ENCODE measurements at places on chromosomes 12 and 14.
A peak's percentile ranks its signal among the peaks of the same experiment; 100 is the strongest.

DNA sequence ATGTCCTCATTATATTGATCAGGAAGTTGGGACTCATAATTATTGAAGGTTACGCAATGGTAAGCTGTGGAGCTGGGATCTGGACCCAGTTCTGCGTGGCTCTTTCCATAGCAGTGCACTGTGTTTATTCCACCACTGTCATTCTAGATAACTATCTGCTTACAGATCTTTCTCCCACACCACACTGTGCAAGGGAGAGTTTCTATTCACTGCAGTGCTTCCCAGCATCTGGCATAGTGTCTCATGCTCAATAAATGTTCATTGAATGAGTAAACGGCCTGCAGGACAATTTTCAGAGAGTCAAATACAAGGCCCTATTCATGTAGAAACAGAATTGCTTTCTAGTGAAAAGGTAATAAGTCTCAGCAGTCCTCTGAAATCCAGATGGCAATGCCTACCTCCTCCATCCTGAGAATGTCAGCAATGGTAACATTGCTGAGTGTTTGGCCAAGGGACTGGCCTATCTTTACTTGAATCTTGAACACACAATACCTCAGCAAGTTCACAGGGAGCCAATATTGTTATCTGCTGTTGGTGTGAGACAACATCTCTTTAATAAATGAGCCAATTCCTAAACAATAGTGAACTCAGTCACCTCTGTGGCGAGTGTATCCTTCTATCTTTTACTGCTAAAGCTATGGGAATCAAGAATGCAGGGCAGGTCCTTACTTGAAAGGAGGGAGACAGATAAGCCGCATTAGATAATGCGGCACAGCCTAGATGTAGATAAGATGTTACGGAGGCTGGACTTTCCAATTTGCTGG lies 332.4 kb upstream of the PRICKLE1 start:
- no peak for DNase-seq

DNA sequence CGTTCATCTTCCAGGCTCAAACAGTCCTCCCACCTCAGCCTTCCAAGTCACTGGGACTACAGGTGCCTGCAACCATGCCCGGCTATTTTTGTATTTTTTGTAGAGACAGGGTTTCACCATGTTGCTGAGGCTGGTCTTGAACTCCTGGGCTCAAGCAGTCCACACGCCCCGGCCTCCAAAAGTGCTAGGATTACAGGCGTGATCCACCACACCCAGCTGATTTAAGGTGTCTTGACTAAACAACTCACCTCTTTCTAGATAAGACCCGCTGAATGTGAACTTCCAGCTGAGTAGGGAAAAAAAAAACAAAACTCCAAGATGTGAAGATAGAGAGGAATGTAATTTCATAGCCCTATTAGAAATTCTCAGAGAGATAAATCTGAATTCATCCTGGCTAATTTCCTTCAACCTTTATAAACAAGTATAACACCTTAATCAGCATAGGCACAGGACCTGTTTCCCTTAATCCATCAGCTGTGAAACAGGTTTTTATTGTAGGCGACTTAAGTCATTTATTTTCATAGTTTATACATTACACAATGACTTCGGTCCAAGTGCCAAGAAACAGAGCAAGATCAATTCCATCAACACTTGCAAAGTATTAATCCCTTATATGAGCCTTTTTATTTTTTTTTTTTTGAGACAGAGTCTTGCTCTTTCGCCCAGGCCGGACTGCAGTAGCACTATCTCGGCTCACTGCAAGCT lies 51.5 kb downstream of the HCAR2 start:
- no peak for DNase-seq

DNA sequence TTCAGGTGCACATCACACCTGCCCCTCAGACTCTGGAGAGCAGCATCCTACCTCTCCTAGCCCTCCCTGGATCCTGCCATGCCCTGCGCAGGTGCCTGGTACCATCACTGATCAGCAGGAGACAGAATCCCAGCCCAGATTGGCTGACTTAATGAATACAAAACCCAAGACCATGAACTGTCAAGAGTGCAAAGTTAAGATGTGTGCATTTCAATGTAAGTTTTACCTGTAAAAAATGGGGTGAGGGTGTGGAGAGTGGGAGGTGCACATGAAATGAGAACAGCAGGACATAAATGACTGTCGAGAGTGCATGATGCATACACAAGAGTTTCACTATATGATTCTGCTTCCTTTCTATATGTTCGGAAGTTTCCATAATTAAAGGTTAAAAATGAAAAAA lies 57.9 kb upstream of the GPR68 start:
- DNase-seq: no peak

GRCh38 chr12:54197431-54197909 lies 8.7 kb upstream of the SMUG1 start:
- no peak for DNase-seq

DNA sequence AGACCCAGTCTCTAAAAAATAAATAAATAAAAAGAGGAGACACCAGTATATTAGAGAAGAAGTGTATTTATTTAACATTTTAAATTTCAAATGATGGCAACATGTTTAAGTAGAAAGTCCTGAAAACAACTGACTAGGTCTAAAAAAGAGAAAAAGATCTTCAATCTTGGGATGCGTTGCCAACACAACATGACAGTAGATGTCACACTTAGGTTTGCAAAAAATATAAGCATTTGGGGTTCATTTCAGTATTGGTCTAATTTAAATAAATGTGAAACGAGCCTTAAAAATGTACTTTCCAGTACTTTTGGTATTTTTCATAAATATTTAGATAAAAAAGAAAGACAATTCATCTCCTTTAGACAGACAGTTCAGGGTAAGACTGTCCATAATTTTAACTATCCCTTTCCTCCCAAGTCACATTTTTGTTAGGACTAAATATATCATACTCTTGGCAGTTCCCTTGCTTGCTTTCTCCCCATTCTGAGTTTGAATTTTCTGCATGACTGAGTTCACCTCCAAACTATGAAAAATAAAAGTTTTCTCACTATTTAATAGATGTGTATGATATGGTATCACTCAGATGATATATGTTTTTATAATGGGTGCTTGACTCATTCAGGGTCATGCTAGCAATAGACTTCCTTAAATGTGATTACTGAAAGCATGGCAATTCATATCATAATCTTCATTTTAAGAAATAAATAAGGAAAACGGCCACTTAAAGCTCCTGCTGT lies 4.3 kb downstream of the C14orf93 start:
- no peak for DNase-seq

DNA sequence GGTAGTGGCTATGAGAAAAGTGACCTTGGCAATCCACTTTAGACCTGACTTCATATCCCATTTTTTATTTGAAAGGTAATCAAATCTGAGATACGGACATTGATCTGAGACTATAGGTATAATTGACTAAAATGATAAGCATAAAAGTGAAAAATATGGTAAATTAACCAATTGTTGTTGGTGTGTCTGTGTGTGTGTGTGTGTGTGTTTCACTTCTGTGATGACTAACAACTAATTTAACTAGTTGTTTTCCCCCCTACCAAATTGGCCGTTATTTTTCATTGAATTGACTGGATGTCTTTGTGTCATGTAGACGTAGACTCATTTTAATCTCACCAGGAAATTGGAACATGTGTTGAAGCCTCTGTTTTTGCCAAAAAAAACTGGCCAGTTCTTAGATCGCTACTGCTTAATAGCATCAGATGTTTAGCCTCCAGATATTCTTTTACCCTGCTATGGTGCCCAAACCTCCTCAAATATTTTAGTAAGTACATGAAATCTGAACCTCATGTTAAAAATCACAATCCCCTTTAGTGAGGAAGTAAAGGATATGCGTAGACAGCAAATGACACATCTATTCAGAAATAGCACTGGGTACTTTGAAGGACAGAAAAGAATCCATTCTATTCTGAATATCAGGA lies 395.0 kb downstream of the EGLN3 start:
- no peak for DNase-seq

GRCh38 chr14:56115334-56115870 lies 2.8 kb upstream of the PELI2 start:
- DNase-seq: no peak

- no peak for DNase-seq
Observed at GRCh38 chr12:102444093-102444492, 36.3 kb downstream of the IGF1 start.

DNA sequence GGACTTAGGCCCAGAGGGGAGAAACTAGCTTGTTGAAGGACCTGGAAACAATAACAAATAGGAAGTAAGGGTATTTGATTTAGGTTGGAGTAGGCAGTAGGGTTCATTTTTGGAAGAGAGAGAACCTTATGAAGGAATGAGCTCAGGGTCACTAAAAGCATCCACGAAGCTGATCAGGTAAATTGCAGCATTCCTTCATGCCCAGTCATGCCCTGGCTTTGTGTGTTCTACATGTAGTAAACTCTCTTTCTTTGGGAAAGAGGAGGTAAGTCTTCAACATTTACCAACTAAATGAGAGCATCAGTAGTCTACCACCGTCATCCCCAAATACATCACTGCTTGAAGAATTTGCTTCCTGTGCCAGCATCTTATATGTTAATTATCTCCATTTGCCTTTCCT lies 54.7 kb downstream of the CPSF2 start:
- no peak for DNase-seq

GRCh38 chr12:6032726-6033125 lies 87.7 kb upstream of the ANO2 start:
- no peak for DNase-seq

DNA sequence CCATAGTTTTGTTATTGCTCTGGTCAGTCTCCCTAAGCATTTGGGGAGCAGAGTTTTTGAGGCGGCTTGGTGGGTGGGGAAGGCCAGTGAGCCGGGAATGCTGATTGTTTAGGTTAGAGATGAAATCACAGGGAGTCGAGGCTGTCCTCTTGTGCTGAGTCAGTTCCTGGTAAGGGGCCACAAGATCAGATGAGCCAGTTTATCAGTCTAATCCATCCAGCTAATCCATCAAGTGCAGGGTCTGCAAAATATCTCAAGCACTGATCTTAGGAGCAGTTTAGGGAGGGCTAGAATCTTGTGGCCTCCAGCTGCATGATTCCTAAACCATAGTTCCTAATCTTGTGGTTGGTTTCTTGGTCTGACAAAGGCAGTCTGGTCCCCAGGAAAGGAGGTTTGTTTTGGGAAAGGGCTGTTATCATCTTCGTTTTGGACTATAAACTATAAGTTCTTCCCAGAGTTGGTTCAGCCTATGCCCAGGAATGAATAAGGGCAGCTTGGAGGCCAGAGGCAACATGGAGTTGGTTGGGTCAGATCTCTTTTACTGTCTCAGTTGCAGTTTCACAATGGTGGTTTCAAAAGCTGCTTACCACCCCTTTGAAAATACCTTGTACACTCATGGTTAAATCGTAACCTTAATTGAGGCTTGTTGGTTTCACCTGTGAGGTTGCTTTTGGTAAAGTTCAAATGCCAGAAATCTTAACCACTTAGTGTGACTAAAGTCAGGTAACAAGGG lies 33.6 kb upstream of the HIGD1C start:
- DNase-seq: no peak

DNA sequence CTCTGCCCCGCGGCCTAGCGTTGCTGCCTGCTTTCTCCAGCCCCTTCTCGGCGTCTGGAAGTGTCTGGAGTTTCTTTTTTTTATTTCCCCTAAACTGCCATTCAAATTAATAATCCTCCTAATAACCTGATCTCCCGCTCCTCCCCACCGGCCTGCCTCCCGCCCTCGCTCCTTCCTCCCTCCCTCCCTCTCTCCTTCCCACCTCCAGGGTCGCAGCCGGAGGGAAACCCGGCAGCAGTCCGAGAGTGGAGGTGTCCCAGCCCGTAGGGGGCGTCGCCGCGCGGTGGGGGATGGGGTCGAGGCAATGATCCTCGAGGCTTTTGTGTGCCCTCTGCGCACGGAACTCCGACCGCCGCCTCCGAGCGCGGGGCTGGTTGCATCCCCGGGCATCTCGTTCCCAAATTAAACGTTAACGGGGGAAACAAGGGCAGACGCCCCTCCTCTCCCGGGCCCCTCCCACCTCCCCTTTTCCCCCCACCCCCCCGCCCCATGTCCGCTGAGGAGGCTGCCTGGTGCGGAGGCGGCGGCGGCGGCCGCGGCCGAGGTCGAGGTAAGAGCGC lies 1.0 kb upstream of the SOCS2 start:
- peak; percentile 82 for DNase-seq

- DNase-seq: no peak
Observed at GRCh38 chr14:36313898-36314297, 6.5 kb downstream of the MBIP start.

DNA sequence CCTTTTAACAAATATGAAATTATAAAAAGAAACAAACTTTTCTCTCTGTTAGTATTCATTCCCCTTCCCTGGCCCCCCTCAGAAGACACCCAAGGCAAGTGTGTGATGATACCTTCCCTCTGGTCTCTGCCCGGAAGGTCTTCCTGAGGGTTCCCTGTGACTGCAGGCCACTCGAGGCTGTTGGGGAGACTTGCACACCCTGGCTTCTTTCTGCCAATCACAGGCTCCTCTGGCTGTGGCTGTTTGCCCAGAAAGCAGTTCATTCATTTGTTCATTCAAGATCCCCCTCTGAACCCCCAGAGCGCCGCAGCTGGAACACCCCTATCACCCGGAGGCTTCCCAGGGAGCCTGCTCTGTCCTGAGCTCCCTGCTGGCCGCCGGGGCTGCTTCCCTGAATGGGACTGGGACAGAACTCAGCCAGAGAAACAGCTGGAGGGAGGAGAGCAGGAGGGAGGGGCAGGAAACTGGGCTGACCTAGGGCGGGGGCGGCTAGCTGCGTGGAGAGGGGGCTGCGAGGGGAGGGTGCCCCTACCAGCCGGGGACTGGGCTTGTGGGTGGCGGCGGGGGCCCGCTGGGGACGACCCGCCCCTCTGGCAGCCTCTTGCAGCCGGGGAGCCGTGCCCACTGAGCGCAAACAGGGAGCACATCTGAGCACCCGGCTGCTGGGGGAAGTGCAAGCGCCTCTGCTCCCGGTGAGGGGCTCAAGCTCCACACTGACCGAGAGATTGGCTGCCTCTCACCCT lies at the start of gene CMKLR1:
CMKLR1 (minus strand) TSS at position 397 of the 743 bp plus-strand sequence. CDS start 45,720 bp downstream, outside the sequence.
- no peak for DNase-seq

DNA sequence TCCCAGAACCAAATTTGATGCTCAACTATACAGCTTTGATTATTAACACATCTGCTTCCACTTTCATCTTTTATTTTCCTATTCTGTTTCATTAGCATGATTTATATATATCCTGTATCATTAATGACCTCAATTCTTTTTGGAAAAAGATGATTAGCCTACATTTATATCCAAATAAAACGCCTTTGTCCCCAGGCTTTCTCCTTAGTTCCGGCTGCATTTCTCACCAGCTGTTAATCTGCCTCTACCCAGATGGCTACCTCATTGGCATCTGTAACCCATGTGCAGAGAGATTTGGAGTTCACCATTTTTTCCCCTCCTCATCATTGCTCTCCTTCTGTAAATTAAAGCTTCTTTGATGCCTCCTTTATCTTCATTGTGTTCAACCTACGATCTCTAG lies 336.8 kb upstream of the RGS6 start:
- DNase-seq: no peak

DNA sequence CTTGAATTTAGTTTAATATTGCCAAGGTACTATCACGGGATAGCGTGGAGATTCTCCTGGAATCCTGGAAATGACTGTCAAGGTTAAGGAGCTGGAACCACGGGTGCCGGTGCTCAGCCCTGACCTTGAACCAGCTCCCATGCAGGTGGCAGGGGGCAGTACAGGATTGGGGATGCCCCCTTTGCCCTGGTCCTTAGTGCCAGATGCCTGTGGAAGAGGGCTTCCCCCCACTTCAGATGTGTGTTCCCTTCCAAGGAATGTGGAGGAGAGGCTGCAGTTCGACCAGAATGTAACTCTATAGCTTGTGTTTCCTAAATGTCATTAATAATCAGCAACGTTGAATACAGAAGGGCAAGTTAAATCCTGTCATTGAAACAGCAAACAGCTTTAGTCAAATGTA lies 258.9 kb downstream of the VRK1 start:
- no peak for DNase-seq

- no peak for DNase-seq
Observed at GRCh38 chr12:5395443-5396271, 36.3 kb upstream of the NTF3 start.
